Stimulated activated CD4-positive, alpha-beta T cell treated with anti-CD3 and anti-CD28 coated beads, Interleukin-12 subunit alpha, Interleukin-12 subunit beta, amount 100 ng/mL, for 24 hours (primary cell): ENCODE measurements at places on chromosomes 4 and X.
A peak's percentile ranks its signal among the peaks of the same experiment; 100 is the strongest.

- no peak for DNase-seq
Measured at GRCh38 chrX:136781180-136781797, 557 bp upstream of the ARHGEF6 start.

- DNase-seq = no peak
Measured at GRCh38 chr4:120922381-120923206, at the start of gene PRDM5. TSS of gene PRDM5 (minus strand) at chr4:120922726. CDS start at chr4:120922608, 118 bp downstream.

DNA sequence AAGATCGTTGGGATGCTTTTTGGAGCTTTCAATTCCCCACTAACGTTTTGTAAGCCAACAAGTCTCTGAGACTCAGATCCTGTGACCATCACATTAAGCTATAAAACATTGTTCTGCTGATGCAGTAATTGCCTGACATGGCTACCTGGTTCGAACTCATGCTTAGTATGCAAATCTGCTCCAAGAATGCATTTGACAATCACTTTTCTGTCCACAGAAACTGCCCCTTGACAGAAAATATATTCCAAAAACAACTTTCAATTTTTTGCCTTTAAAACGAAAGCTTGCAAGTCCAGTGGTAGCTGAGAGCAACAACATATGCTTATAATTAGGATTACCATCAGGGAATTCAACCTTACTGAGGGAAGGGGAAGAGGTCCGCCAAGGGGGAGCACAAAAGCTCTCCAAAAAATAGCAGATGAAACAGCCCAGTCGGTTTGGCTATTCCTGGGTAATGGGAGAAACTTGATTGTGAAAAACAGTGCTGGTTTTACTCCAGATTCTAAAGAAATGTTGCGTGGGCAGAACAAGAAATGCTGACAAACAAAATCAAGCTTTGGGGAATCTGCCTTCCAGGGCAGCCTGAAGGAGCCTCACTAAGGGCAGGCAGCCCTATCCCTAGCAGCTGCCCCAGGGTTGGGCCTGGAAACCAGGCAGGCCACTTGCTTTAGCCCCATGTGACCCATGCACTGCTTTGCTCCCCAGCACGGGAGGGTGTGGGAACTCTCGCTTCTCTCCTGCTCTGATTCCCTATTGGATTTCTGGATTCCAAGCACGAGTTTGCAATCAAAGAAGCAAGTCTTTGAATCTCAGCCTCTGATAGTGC lies 160.7 kb upstream of the LDB2 start:
- DNase-seq = no peak

GRCh38 chrX:82757614-82758013 lies 750.5 kb upstream of the POU3F4 start:
- no peak for DNase-seq

DNA sequence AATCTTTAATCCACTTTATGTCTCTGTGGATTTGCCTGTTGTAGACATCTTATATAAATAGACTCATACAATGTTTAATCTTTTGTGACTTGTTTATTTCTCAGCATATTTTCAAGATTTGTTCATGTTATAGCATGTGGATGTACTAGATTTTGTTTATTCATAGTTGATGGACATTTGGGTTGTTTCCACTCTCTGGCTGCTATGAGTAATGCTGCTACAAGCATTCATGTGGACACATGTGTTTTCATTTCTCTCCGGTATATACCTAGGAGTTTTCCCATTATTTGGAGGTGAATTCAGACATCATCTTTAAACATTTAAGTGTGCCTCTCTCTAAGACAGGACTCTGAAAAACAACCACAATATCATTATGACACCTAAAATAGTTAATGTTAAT lies 2.3 kb downstream of the IKBKG start:
- no peak for DNase-seq

DNA sequence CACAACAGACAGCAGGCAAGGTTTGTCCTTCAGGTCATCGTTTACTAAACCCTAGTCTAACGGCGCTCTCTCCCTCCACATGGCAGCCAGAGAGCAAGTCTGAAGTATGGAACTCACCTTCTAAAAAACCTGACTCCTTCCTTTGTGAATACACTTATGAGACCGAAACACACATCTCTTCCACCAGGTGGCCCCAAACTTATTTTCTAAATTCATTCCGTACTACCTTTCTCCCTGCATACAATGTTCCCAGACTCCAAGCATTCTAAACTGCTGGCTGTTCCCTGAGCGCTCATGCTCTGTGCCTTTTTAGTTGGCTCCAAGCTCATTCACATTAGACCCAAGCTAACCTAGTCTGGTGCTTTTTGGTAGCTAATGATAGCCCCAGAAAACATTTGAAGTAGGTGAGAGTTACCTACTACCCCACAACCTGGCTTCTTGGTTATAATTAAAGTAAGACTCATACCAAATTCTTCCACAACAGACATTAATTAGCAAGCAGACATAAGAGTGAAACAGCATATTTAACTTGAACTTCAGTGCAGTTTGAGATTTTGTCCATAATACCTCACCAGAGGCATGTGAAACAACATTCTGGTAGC lies 67.6 kb upstream of the DCLK2 start:
- no peak for DNase-seq

DNA sequence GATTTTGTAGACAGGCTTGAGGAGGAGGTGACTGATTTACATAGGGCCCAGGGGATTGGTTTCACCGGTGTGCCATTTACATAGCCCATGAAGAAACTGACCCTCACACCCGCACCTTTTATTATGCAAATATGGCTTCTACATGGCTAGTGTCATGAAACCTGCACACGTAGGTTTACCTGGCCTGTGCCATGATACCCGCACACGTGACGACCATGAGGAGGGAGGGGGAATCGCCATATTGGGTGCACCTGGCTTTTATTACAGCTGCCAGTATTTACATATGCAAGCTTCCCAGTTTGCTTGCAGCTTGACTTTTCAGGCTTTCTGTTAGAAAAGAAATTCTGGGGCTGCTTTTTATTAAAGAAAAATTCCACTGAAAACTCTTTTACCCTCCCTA lies 359.7 kb downstream of the ADAM29 start:
- DNase-seq = no peak

GRCh38 chrX:123337886-123338639 lies 154.0 kb downstream of the GRIA3 start:
- no peak for DNase-seq

DNA sequence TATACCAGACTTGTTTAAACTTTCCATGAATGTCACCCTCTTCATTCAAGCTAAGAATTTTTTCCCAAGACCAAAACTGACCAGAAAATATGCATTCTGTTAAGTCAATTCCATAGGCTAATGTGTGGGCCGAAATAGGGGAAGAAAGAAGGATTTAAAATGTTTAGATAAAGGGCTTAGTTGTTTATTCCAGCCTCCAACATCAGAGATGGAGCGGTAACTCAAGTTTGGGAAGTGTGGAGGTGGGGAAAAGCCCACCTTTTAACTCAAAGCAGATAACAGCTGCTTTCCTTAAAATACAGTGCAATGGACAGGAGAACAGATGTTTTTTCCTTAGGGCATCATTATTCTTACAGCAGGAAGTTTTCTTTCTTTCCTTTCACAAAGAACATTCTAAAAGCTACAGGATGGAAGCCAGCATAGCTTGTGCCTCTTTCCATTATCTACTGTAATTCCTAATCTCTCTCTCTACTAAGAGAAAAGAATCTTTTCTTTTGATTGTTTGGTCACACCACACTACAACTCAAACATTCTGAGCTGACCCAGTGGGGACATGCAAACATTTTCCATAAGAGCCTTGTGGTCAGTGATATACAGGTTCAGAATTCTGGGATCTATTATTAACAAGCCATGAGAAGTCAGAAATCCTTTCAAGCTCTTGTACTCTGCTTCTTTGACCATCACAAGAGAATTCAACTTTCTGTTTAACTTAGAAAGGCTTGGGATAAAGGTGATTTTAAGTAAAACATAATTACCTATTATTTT lies 101.6 kb downstream of the PDE5A start:
- no peak for DNase-seq

- peak; percentile 40 for DNase-seq
Measured at GRCh38 chr4:89226665-89227574, 80.7 kb downstream of the GPRIN3 start.

GRCh38 chr4:93841803-93842345 lies 13.3 kb downstream of the ATOH1 start:
- DNase-seq = no peak

DNA sequence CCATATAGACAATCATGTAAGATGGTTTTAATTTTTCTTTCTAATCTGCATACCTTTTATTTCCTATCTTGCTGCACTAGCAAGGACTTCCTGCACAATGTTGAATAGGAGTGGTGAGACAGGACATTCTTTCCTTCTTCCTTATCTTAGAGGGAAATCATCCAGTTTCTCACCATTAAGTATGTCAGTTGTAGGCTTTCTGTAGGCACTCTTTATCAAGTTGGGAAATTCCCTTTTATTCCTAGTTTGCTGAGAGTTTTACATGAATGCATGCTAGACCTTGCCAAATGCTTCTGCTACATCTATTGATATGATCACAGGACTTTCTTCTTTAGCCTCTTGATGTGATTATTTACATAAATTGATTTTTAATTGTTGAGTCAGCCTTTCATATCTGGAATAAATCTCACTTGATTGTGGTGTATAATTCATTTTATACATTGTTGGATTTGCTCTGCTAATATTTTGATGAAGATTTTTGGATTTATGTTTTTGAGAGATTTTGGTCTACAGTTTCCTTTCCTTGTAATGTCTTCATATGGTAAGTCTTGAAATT lies 23.8 kb downstream of the RNF175 start:
- DNase-seq = no peak

DNA sequence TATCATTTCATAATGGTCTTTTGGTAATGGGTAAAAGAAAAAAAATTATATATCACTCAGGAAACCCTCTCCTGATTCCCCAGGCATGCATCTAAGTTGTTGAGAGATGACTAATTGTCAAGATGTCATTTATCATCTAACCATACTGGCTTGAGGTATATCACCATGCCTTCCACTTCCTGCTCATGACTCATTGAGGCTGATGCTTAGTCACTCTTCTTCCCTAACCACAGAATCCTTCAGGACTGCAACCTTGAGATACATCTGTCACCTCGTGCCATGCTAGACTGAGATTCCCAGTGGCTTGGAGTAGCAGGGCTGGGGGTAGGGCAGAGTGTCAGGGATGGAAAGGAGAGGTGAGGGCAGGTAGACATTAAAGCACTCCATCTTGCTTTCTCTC lies 782.5 kb upstream of the INTU start:
- no peak for DNase-seq

DNA sequence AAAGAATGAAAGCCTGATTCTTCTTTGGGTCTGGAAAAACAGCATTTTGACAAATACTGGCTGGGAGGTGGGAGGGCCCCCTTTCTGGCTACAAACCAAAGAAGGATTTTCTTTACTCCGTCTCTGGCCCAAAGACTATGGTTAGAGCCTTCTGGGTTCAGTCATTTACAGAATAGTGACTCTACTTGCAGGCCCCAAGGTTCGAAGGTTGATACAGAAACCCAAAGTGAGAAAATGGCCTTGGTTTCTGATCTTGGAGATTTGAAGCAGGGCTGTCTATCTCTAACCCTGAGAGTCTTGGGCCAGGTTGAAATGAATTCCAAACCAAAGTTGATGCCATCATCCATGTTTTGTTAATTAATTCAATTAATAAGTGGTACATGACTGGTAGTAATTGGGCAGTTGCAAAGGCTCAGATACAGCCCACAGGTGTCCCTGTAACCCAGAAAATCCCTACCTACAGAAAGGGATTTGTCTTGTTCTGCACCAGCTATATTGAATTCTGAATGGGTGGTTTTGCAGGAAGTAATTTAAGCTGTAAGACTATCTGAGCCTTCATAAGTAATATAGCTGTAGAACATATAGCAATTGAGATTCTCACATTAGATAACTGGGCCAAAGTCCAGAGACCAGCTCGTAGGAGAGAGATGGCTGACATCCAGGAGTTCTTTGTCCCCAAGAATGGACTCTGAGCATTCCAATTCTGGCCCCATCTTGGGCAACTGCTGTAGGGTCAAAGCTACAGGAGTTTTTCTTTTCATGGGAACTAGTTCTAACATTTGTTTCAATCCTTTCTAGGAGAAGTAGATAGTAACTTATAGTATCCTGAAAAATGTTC lies 34.5 kb downstream of the CHRNA9 start:
- DNase-seq = no peak

DNA sequence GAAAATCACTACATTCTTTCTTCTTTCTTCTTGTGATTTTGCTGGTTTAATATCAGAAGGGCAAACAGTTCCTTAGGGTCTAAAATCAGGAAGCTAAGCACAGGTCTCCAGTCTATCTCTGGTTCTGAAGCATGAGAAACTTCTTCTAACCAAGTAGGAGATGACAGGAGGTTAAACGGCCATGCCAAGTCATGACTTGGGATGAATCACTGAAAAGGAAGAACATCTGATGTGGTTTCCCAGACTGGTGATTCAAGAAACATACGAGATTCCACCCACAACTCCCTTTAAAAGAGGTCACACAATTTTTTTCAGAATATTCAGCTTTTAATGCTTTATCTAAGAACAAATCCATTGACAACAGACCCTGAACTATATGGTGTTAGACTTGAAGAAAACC lies 684.0 kb upstream of the PRKX start:
- DNase-seq = no peak

DNA sequence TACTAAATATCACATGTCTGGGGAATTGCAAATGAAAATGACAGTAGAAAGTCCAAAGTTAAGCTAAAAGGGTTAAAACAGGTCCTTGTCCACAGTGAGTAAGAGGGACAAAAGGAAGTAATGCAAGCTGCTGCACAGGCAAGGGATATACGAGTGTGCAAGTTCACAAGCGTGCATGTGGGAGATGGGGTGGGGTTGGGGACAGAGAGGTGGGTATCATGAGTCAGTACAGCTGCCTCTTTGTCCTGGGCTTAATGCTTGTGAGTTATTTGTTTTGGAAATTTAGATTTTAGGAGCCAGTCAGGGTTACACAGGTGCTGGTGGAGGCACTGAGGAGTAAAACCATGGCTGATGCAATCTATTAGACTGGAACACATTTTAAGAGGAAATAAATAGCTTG lies 3.3 kb upstream of the GPRASP2 start:
- DNase-seq = no peak

- no peak for DNase-seq
Measured at GRCh38 chr4:102598762-102599374, 97.7 kb downstream of the NFKB1 start.
